ENCODE measurements at places on chromosomes 1 and 21.

- DNase-seq = no peak
Observed at GRCh38 chr1:92857817-92858216, 26.0 kb downstream of the RPL5 start.

GRCh38 chr1:115506924-115507589 lies 134.7 kb upstream of the VANGL1 start:
- no peak for DNase-seq

DNA sequence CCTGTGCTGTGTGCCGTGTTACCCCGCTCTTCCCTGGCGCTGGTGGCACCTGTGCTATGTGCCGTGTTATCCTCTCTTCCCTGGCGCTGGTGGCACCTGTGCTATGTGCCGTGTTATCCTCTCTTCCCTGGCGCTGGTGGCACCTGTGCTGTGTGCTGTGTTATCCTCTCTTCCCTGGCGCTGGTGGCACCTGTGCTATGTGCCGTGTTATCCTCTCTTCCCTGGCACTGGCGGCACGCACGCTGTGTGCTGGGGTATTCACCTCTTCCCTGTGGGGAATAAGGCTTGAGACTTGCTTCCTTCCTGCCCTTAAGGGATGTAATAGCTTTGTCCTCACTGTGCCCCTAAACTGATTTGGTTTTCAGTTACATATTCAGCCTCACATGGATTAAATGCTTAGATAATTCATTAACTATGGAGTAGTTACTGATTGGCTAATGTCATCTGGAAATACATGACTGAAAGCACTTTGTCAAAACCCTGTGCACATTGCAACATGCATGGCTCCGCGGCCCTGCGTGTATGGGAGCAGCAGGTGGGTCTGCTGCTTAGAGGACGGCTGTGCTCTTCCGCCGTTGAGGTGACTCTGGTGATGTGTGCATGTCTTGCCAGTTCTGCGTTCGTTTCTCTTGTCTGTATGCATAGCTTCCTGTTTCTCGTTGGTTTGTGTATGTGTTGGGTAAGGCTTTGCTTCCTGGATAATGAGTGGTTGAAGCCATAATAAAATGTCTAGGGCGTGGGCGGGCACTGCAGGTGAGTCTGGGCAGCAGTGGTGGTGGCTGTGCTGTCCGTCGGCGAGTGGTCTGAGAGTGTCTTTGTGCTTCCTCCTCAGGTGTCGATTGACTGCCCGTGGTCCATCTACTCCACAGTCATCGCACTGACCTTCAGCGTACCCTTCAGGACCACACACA lies 17.9 kb upstream of the PWP2 start:
- DNase-seq = no peak

GRCh38 chr1:56477164-56478111 lies 101.9 kb downstream of the PLPP3 start:
- DNase-seq = no peak

DNA sequence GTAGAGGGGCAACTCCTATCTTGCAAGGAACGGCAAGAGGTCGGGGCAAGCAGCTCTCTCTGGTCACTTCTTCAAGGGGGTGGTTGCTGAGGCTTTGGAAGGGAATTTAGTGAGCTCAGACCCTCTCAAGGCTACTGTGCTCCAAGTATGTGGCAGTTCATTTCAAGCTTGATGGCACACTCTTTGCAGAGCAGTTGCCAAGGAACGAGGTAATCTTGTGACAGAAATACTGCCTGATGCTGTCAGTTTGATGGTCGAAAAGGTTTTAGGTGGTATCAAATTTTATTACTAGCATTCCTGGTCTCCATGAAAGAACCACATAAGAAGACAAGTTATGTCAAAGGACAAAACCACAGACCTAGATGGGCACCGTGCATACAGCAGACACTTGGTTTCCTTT lies 13.1 kb downstream of the CFAP298 start:
- DNase-seq = no peak

DNA sequence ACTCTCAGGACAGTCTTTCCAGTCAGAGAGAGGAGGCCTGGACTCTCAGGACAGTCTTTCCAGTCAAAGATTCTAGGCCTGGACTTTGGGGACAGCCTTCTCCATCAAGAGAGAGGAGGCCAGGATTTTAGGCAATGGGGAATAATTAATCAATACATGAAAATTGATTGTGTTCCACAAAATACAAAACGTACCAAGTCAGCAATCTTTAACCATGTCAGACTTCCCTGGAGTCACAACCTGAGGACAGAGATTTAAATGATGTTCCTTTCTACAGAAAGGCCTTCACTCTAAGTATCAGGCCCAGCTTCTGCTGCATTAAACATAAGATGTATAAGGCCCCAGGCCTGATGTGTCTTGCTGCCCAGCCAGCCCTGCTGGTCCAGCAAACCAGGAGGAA lies 27.0 kb upstream of the GPR157 start:
- no peak for DNase-seq

- DNase-seq = no peak
Observed at GRCh38 chr1:206714331-206715058, 29.8 kb downstream of the MAPKAPK2 start.

DNA sequence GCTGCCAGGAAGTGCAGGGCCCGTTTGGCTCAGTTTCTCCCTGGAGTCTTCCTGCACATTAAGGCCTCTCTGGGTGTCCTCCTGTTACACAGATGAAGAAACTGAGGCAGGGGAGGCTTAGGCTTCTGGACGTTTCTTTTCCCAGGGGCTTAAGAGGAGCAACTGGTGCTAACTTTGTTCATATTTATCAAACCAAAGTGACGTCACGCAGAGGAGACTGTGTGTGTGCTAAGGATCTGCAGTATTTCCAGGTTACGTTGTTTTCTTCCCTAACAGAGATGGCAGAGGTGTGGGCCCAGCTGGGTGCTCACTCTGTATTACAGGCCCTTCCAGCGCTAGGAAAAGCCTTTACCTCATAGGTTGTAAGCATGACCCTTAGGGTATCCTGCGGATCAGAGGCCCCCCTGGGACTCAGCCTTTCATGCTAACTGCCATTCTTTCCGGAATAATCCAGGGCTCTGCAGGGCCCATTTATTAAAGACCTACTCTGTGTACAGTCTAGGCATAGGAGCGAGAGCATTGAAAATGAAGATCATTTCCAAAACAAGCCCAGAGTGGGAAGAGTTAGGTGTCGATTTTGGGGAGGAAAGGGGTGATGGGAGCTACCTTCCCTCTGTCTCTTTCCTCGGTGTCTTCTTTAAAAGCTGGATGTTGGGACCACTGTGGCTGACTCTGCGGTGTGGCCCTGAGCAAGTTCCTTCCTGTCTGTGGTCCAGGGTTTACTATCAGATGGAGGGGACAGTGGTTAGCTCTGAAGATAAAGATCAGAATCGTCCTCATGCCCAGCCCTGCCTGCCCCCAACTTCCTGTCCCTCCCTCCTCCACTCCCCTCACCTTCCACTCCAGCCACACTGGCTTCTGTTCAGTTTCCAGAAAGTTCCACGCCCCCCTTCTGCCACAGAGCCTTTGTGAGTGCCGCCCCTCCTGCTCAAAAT lies 4.6 kb downstream of the AGTRAP start:
- DNase-seq = no peak

- DNase-seq = no peak
Observed at GRCh38 chr21:37462087-37462861, 95.7 kb downstream of the DYRK1A start.

- no peak for DNase-seq
Observed at GRCh38 chr1:21246905-21247642, 43.2 kb downstream of the ECE1 start.

GRCh38 chr21:32613436-32614043 lies 1.4 kb upstream of the CFAP298 start:
- no peak for DNase-seq

DNA sequence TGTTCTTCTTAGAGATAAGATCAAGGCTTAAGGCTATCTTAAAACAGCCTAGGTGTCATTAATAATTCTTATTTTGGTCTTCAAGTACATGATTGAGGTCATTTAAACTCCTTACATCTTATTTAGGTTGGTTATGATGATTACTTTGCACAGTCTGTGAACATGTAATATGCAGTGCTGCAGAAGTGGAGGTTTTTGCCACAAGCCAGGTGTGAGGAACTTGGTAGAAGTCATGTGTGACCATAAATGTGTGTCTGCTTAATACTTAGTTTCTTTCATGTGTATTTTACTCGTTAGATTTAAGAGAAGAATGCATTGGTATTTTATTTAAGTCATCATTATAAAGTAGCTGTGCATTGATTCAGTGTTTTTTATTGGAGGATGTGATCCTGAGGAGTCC lies 10.1 kb downstream of the ATG4C start:
- no peak for DNase-seq

GRCh38 chr1:13469343-13469742 lies 44.5 kb downstream of the LRRC38 start:
- no peak for DNase-seq

DNA sequence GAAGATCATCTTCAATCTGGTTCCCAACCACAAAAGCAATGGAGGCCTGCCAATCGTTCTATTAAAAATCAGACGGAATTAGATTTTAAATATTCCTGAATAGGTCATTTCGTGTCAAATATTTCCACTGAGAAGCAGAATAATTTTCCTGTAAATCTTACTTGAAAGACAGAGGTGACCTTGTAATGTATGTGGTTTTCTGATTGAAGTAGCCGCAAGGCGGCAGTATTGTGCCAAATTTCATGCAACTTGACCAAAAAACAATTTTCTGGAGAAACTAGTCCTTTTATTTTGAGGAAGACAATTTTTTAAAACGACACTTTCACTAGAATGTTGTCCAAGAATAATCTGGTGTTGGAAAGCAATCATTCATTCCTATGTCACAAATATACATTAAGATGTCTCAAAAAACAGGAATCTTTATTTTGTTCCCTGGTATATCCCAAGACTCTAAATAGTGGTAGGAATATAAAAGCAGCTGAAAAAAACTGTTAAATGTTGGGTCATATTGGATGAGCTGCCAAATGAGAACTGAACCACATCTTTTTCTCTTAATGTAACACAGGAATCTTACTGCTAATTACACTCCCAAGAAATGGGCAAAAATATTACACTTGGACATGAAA lies 33.6 kb downstream of the SPAG17 start:
- DNase-seq = no peak
